Gastrocnemius medialis (tissue), 4 donors: ENCODE measurements at places on chromosomes 13 and 19. TPM values are rescaled to one million over a fixed set of nuclear protein-coding genes. Genes with fewer than 3 reads are reported as not detected.
A peak's percentile ranks its signal among the peaks of the same experiment; 100 is the strongest.

- no peak overlapping the region for H3K4me3 ChIP-seq
- no peak for DNase-seq
- no peaks in the 10 kb centered on the region for H3K27me3 ChIP-seq
- H3K27ac ChIP-seq = no peak overlapping the region
- H3K4me1 ChIP-seq = no peaks in the 10 kb centered on the region
Observed at GRCh38 chr13:31930490-31930889, 101.1 kb upstream of the FRY start.

DNA sequence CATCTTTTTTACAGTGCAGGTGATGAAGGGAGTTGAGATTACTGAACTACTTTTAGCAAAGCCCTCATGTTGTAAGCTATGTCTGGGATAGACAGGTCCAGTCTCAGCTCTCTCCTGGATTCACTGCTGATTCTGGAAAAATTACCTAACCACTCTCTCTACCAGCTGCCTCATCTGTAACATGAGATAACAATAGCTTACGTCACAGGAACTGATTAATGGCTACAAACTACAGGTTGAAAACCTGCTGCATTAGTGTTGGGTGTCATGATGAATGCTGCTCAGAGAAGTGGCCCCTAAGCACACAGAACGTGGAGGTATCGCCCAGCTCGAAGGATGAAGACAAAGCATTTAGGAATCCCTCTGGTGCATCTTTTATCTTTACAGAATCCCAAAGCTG is 277.8 kb downstream of the ABCC4 start:
- no peaks in the 10 kb centered on the region for H3K4me1 ChIP-seq
- no peak for DNase-seq
- no peak overlapping the region for H3K4me3 ChIP-seq
- H3K36me3 ChIP-seq = no peaks in the 10 kb centered on the region

DNA sequence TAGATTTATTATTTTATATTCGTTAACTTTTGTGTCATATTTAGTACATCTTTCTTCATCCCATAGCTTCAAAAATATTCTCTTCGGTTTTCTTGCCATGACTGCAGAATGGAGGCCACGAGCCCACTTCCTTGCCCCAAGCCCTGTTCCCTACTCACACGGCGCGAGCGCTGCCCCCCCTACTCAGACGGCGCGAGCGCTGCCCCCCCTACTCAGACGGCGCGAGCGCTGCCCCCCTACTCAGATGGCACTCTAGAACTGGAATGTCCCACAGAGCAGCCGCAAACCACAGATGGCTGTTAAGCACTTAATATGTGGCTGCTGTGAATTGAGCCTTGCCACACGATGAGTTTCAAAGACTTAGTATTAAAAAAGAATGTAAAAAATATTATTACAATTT is 102.2 kb upstream of the PEG3 start:
- H3K27me3 ChIP-seq = no peaks in the 10 kb centered on the region
- no peak overlapping the region for H3K27ac ChIP-seq
- H3K4me3 ChIP-seq = no peak overlapping the region
- DNase-seq = no peak
- H3K4me1 ChIP-seq = no peaks in the 10 kb centered on the region

DNA sequence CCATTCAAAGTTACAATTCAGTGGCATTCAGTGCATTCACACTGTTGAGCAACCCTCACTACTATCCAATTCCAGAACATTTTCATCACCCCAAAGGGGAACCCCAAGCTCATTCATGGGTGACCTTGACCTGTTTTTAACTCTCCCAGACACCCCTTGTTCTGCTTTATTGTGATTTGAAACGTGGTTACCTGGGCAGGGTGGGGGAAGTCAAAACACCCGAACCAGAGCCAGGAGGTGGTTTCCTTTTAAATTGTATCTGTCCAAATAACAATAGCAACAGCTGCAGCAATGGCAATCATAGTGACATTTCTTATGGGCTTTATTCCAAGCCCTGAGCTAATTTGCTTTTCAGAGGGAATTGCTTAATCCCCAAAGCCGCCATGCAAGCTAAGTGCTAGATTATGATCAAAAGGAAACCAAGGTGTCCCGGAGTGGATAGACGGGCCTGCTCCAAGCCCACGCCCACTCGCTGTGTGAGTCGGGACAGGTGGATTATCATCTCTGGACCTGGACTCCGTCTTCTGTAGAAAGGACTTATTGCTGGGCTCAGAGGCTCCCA is 6.1 kb downstream of the PTGIR start:
- peaks cover 34% of the 10 kb centered on the region for H3K4me1 ChIP-seq
- no peaks in the 10 kb centered on the region for H3K36me3 ChIP-seq
- peak overlapping the region; percentile 61 for H3K27ac ChIP-seq
- H3K27me3 ChIP-seq = no peaks in the 10 kb centered on the region
- H3K4me3 ChIP-seq = no peak overlapping the region
- DNase-seq = no peak

- no peaks in the 10 kb centered on the region for H3K36me3 ChIP-seq
- no peak overlapping the region for H3K4me3 ChIP-seq
- no peaks in the 10 kb centered on the region for H3K27me3 ChIP-seq
- H3K27ac ChIP-seq = no peak overlapping the region
Observed at GRCh38 chr19:51122112-51122981, 2.4 kb upstream of the SIGLEC9 start.

DNA sequence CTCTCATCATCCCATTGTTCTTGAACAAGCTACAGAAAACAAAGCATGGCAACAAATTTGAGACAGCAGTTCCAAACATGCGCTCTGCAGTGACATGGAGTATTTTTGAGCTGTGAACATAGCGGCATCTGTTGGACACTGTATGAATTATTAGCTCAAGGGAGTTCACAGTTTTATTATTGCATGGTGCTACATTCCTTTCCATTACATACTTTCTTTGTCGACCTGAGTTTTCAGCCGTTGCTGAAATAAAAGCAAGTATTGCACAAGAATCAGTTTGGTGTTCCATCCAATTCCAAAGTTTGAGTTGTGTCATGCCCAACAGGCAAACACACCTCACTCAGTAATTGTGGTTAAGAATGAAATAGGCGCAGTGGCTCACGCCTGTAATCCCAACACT is 30.1 kb upstream of the METTL21C start:
- no peak overlapping the region for H3K27ac ChIP-seq
- no peak overlapping the region for H3K4me3 ChIP-seq
- H3K36me3 ChIP-seq = no peaks in the 10 kb centered on the region
- no peak for DNase-seq
- no peaks in the 10 kb centered on the region for H3K27me3 ChIP-seq
- H3K4me1 ChIP-seq = peaks cover 11% of the 10 kb centered on the region

FLT3LG gene
- total RNA-seq = 1.0 TPM

ZNF492 gene
- total RNA-seq = not detected

PSPN gene
- total RNA-seq = 0.15 TPM
